NCI-H1105 (cell line): ENCODE measurements at places on chromosomes 7 and 10.
A peak's percentile ranks its signal among the peaks of the same experiment; 100 is the strongest.

- DNase-seq: no peak
Measured at GRCh38 chr7:45456747-45457524, 117.2 kb upstream of the ADCY1 start.

GRCh38 chr10:96740579-96741281 lies 20.4 kb upstream of the PIK3AP1 start:
- DNase-seq: no peak

- DNase-seq: peak; percentile 58
Measured at GRCh38 chr10:111076682-111077478, at the start of gene ADRA2A. TSS of gene ADRA2A (plus strand) at chr10:111077029. CDS start at chr10:111077997, 968 bp downstream.

DNA sequence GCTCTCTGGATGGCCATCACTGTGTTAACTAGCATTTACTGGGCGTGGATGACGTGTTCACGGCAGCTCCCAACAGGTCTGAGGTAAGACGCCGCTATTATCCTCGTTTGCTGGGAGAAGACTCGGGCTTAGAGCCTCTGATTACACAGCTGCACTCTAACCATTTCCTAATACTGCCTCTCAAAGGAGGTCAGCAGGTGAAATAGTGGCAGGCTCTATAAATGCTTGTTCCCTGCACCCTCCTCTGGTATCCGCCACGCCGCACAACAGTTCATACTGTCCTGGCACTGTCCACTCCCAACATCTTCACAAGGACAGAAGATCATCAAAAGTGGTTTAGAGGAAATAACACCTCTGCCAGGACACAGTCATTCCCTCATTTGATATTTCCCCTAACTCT lies 28.3 kb downstream of the HIPK2 start:
- no peak for DNase-seq

DNA sequence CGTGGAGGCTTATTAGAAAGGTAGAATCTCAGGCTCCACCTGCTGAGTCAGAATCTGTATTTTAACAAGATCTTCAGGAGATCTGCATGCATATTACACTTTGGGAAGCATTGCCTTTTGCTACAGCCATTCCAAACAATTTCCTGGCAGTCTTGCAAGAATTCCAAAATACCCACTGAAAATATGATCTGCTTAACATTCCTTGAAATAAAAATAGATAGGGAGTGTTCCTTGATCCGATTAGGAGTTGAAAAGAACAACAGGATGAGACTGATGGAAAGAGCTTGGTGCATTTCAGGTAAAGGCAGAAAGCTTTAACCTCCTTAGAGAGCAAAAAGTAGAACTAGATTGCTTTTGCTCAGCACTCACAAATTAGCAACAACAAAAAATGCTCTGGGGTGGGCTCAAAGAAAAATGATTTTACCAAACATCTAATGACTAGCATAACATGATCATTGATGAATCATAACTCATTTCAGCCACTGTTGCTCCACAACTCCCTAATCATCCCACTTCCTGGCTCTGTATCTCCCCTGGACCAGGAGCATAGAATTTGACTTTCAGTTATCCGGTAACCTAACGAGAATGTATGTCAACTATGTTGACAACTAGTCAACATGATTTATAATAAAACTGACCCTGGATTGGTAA lies 115.2 kb downstream of the RNLS start:
- no peak for DNase-seq

GRCh38 chr7:91843831-91844230 lies 36.7 kb downstream of the MTERF1 start:
- DNase-seq: no peak

DNA sequence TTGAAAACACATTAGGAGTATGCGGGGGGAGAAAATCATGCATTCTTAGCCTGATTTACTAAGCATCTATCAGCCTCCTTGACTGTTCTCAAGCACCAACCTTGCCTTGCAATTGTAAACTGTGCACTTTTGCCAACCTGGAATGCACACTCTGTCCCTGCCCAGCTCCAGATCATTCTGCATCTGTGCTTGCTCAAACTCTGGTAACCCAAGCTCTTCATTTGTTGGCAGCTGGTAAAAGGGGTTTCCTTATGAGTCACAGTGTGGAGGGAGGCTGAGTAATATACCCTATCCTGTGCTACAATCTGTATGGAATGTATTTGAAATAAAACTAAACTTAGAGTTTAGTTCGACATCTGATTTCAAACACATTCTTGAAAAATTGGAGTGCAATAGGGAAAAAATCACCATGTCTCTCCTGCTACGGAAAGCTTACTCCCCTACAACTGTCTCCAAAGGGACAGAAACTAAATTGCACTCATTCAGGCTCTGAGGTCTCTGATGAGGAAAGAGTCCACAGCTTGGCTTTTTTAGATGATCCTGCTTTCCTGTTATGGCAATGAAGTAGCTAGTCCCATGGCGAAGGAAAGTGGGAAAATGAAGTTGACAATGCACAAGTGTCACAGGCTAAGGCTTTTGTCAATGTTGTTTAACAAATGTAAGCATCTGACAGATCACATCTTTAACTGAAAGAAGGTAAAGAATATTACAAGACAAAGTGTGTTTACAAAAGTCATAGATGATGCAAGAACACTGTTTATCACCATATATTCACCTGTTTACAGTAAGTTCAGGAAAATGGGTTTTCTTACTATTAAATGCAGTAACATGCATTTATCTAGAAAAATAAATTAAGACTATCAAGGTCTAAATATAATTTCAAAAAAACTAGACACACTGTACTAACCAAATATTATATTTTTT lies 61.9 kb downstream of the TES start:
- no peak for DNase-seq

- DNase-seq: no peak
Measured at GRCh38 chr7:12683678-12684585, 3.5 kb upstream of the ARL4A start.

- DNase-seq: no peak
Measured at GRCh38 chr10:125094806-125095205, 65.6 kb downstream of the CTBP2 start.

DNA sequence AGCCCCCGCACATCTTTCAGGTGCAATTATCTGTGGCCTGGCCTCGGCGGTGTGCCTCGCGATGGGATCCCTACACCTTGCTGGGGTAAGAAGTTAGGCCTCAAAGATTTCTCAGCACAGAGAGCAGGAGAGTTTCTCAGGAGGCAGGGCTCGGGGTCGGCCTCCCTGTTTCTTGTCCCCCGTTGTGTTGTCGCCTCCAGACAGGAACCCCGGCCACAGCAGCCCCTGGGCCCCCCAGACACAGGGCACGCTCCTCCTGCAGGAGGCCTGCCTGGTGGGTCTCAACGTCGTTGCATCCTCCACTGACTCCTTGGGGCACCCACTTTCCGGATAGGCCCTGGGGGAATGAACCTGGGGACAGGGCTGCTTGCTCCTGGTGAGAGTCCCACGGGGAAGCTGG lies 229.1 kb upstream of the SHH start:
- no peak for DNase-seq

GRCh38 chr7:31413766-31414165 lies 73.2 kb upstream of the NEUROD6 start:
- DNase-seq: no peak

DNA sequence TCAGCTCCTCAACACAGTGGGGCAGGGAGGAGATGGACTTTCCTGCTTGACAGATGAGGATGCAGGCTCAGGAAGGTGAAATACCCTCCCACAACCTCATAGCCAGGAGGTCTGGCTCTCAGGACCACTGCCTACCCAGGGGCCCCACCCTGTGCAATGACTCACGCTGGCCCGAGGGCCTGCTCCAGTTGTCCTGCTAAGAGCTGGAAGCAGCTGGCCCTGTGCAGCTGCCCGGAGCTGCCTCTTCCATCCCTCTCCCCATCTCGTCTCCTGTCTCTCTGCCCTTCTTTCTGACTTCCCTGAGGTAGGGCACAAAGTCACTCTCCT lies 123.9 kb downstream of the ZMIZ1 start:
- no peak for DNase-seq

DNA sequence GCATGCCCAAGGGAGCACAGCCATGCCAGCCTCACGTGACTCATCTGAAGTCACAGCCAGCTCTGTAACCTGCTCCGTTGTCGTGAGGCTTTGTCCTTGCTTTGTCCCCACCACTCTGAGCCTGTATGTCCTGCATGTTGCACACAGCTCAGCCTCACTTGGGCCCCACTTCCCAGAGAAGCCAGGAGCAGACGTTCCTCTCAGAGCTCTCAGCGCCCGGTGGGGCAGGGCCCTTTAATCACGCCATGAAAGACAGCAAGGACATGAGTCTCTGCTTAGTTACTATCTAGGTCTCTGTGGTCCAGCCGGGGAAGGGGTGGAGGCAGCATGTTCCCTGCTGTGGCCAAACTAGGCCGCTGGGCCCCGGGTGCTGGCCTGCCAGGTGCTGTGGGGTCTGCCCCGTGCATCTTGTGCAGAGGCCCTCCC lies 127.4 kb upstream of the FAM20C start:
- no peak for DNase-seq

- DNase-seq: no peak
Measured at GRCh38 chr10:58412502-58412961, 27.3 kb downstream of the TFAM start.

DNA sequence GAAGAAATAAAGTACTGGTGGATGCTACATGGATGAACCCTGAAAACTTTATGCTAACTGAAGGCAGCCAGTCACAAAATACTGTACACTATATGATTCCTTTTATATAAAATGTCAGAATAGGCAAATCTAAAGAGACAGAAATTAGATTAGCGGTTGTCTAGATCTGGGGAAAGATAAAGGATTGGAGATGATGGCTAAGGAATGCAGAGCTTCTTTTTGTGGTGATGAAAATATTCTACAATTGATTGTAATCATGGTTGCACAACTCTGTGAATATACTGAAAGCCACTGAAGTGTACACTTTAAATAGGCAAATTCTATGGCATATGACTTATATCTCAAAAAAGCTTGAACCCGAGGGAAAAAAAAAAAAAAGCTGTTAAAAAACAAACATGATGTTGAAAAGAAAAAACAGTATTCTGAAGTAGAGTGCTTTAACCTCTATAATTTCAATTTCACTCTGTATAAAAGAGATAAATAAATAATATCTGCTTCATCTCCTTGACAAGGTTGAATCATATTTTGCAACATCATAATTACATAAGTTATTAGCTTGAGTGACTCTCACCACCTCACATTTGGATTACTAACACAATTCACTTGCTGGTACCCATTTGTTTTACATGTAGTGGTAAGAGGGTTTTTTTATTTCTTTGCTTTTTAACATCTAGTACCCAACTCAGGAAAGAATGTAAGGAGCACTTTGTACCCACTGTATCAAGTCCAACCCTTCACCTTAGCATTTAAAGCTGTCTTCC lies 2.8 kb upstream of the GNAI1 start:
- DNase-seq: no peak

DNA sequence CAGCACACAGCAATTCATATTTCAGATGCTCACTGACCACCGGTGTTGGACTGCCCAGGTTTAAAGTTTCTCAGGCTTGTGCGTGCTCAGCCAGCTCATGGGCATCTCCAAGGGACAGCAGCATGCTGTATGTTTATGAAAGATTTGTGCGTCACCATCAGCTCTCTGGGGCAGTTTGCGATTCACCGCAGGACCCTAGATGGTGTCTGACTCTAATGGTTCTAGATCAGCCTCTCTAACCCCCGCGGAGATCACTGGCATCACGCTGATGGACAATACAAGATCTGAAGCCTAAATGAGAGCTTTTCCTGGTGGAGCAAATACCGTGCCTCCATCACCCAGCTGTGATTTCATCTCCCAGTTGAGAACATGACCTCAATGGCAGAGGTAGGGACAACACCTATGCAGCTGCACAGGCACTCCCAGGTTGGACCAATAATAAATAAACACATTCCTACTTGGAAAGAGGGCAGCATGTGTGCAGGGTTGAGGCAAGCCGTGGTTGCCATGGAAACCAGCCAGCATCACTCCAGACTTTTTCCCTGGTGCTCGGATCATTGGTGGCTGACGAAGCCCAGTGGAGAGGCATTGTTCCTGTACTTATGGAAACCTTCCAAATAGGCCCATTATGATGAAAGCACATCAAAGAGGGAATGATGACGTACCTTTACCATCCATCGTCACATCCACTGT lies 253.6 kb downstream of the KCNMA1 start:
- DNase-seq: peak; percentile 34

DNA sequence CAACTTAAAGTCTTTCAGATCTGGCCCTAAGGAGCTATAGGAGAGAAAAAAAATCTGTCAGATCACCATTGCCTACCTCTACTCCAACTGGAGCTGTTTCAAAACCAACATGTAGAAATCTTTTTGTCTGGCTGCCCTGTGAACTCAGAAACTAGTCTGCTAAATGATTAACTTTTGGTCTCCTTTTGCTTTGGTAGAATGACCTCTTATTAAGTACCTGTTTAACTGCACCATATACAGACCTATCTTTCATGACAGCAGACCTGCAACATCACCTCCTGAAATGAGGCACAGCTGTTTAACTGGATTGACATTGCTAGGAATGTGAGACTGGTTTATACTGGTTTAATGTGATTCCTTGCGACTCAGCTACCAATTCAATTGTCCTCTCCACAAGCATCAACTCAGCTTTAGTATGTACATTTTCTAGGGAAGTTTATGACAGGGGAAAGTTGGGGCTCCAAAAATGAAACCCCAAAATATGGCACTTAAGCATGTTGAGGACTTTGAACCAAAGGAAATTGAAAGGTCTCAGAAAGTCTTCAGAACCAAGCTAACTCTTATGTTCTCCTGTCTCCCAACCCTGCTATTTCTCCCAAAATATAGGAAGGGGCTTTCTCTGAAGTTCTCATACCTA lies 1.8 kb downstream of the CYP3A43 start:
- no peak for DNase-seq

DNA sequence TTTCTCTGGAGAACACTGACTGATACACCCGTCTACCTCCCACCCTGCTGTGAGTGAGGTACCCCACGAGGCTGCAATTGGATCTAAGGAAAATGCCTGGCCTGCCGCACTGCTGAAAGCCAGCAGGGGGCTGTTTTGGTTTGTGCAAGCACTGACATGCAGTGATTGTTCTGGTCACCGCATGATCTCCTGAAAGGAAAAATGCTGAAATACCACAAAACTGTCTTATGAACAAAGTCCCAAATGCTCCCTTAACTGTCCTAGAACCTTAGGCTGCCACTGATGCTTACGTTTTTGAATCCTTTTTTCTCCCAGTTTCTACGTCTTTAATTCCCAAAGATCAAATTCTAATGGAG lies 132.7 kb downstream of the JCAD start:
- no peak for DNase-seq

DNA sequence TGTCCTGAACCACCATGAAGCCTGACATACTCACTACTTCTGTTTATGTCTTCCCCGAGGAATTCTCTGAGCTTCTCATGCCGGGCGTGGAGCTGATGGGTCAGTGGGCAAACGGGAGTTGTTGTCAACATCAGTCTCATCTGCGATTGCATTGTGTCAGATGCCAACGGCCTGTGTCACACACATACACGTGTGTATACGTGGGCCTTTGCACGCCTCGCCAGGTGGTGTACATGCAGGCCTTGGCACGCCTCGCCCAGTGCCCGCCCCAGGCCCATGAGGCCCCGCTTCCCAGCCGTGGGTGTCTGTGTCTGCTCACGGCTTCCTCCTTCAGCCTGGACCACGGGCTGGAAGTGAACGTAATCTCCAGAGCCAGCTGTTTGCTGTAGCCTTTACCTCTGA lies 7.5 kb upstream of the CSGALNACT2 start:
- DNase-seq: no peak

- DNase-seq: no peak
Measured at GRCh38 chr10:24278176-24278889, 69.4 kb downstream of the KIAA1217 start.
